ENCODE measurements at places on chromosomes 11 and 22.

DNA sequence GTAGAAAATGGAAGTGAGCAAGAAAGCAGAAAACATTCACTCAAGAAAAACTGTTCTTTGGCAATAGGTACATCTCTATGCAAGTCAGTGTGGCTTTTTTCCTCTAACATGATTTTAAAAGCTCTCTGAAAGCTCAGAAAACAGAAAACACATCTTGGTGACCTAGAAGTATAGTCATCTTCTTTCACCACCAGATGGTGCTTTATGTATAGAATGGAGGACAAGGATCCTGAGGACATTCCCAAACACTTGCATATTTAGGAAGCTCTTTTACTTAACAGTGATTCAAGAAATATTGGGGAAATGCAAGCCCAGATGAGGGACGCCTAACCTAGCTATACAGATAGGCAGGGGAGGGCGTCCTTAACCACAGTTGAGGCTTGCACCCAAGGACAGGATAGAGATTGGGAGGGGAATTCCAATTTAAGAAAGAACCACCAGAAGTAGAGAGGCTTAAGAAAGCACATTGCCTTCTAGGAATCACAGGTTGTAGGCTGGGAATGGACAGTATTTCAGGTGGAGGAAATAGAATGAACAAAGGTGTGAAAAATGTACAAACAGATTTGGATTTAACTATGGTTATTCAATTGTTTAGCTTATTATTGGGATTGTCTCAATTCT, 13.8 kb upstream of the CCDC81 start:
- DNase-seq: no peak

- DNase-seq: no peak
Measured at GRCh38 chr11:131999084-131999483, 628.7 kb downstream of the NTM start.

DNA sequence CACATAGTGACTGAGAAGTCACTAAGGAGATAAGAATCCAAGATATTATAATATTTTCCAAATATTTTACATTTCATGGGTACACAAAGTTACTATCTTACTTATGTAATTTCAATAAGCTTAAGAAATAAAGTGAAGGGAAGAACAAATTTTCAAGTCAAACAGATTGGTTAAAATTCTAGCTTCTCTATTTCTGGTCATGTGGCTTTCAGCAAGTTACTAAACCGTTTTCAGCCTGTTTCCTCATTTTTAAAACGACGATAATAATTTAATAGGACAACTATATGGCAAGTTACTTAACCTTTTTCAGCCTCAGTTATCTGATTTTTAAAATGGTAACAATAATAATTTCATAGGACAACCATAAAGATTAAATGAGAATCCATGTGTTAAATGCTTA, 15.6 kb downstream of the DCUN1D5 start:
- DNase-seq: no peak

DNA sequence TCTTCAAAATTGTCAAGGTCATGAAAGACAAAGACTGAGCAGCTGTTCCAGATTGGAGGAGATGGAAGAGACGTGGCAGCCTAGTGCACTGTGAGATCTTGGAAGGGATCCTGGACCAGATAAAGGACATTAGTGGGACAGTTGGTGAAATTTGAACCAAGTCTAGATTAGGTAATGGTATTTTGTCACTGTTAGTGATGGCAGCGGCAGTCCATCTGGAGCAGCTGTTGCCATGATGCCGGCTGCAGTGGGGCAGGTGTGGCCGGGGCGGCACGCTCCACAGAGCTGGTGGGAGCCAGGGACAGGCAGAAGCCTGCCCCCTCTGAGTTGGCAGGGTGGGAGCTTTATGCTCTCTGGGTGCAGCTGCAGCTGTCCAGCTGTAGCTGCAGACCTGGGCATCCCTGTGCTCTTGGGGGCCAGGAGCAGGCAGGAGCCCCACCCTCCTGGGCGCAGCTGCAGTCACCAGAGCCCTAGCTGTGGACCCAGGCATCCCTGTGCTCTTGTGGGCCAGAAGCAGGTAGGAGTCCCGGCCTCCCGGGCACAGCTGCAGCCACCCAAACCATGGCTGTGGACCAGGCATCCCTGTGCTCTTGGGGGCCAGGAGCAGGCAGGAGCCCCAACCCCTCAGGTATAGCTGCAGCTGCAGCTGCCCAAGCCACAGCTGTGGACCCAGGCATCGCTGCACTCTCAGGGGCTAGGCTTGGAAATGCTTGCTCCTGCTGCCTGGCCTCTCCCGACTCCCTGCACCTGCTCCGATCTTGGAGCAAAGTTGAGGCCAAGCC, 20.7 kb downstream of the DIXDC1 start:
- DNase-seq: peak; percentile 29

- no peak for DNase-seq
Measured at GRCh38 chr22:36037102-36037758, 8.6 kb upstream of the RBFOX2 start.

DNA sequence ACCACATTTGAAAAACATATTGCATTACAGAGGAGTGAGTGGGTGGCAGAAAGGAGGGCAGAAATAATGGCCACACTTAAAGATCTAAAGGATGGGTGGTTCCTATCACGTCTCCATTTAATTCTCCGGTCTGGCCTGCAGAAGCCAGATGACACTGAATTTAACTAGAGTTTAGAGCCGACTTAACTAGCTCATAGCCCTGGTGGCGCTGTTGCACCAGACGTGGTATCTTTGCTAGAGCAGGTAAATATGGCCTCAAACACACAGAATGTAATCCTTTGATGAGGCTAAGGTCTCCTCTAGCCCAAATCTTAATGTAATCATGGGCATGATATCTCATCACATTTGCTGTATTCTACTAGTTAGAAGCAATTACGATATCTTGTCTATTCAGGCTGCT, 51.5 kb upstream of the GAL start:
- peak; percentile 65 for DNase-seq

DNA sequence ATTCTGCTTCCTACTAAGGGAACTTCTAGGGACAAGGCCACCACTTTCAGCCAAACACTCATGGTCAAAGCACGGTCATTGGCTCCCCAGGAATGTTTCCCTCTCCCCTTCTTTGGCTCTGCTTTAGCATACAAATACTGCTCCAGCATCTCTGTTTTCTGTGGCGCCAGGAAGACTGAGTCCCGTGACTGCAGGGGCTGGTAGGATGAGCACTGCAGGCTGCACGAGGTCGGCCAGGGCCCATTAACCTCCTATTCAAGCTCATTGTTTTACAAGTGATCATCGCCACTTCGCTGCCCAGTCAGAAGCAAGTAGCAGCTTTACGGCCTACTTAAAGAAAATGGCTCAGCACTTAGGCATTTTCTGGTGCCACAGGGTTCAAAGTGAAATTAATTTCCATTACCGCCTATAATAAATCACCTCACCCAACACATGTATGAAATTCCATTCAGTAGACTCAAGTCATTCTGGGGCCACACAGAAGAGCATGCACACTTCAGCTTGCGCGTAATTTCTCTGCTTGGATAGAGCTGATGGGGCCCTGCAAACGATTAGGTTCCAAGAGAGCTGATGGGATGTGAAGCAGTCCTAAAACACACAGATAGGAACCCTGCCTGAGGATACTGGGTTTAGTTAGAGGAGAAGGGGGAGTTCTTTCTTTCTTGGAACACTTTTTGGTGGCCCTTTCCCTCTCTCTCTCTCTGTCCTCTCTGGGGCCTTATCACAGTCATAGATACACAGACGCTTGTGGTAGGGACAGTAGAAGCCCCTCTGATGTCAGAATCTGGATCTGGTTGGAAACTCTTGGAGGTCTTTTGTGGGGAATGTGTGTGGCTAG, 173.7 kb downstream of the KIF18A start:
- no peak for DNase-seq

GRCh38 chr11:102920118-102920684, 35.3 kb downstream of the MMP13 start:
- DNase-seq: no peak

GRCh38 chr11:110019675-110020074, 73.5 kb upstream of the ZC3H12C start:
- no peak for DNase-seq

DNA sequence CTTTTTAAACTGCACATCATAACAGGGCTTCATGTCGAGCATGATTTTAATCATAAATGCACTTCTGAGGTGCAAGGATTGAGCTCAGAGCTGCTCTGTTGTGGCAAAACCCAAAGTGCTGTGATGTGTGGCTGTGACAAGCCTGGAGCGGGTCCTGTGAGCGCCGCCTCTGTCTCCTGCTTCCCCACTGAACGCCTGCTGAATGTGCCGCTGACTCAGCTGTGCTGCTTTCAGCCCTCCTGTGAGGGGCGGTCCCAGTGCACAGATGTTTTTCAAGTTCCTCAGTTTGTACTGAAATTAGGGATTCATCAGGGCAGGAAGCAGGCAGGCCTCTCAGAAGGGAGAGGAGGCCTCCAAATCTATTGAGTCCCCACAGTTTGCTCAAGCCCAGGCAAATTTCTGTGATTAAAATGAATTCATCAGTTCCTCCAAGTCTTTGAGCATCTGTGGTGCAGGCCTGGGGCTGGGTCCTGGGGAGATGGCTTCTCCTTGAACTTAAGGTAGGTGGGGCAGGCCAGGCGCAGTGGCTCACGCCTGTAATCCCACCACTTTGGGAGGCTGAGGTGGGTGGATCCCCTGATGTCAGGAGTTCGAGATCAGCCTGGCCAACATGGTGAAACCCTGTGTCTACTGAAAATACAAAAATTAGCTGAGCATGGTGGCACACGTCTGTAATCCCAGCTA, 3.0 kb upstream of the GTSE1 start:
- peak; percentile 49 for DNase-seq

Data from NCI-H1694 (cell line).